Naive B cell (primary cell): ENCODE measurements at places on chromosomes 13 and 19. TPM values are rescaled to one million over a fixed set of nuclear protein-coding genes. Genes with fewer than 3 reads are reported as not detected.
A peak's percentile ranks its signal among the peaks of the same experiment; 100 is the strongest.

Gene DNASE2
- 55.8 TPM for polyA plus RNA-seq

Gene HRC
- not detected for polyA plus RNA-seq

Gene PEG3
- not detected for polyA plus RNA-seq

Gene CYP4F2
- not detected for polyA plus RNA-seq

DNA sequence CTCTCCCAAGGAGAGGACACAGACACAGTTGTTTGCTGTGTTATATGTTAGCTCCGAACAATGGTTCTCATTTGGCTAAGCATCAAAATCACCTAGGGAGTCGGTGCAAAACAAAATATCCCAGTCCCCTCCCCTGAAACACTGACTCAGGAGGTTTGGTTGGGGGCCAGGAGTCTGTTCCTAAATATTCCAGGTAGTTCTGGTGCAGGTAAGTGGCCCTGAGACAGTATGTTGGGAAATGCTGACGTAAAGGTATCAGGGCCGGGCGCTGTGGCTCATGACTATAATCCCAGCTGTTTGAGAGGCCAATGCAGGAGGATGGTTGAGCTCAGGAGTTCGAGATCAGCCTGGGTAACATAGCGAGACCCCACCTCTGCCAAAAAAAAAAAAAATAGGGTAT, 2.3 kb upstream of the MAP2K7 start:
- DNase-seq: no peak

DNA sequence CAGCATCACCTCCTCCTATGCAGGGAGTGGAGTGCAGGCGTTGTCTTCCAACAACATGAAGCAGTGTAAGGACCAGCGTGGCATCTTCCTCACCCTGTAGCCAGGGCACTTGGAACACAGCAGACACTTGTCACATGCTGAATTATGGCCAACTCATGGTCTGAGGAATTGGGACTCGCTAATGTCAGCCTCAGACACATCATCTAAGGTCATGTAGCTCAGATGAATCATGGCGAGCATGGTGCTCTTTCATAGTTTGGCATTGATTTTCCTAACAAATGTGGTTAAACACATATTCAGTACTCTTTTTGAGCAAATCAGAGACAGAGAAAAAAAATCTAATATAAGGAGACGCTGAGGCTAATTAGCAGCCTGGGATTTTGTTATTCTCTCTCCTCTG, 99.6 kb upstream of the SGCG start:
- no peak for DNase-seq

DNA sequence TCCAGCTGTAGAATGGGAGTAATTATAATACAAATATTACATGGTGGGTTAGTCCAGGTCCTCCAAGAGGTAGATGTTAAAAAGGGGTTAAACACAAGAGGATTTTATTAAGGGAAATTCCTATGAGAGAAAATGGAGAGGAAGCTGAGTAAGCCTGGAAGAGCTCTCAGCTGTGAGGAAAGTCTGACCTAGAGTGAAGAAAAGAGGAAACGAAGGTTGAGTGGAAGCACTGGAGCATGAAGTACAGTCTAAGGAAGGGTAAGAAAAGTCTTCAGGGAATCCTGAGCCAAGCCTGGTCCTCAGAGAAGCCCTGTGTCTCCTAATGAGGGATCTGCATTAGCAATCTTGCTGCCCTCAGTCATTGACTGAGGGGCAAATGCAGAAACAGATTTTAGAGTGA, 506.2 kb downstream of the GPC5 start:
- DNase-seq: no peak

DNA sequence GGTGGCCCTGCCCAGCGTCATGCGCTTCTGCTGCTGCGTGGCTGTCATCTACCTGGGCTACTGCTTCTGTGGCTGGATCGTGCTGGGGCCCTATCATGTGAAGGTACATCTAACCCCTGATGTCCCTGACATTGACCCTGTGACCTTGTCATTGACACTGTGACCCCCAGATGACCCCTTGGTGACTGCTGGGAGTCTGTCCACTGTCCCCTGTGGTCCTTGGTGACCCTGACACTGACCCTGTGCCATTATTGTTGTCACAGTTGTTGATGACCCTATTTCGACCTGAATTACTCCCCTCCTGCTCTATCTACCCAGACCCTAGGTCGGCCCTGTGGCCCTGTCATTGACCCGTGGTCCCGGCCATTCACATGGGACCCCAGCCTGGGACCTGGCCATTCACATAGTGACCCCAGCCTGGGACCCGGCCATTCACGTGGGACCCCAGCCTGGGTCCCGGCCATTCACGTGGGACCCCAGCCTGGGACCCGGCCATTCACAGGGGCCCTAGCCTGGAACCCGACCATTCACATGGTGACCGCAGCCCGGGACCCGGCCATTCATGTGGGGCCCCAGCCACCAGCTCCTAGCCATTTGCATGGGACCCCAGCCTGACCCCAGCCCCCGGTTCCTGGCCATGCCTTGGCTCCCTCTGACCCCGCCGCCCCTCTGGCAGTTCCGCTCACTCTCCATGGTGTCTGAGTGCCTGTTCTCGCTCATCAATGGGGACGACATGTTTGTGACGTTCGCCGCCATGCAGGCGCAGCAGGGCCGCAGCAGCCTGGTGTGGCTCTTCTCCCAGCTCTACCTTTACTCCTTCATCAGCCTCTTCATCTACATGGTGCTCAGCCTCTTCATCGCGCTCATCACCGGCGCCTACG, 5.7 kb upstream of the PNPLA6 start:
- DNase-seq: no peak

DNA sequence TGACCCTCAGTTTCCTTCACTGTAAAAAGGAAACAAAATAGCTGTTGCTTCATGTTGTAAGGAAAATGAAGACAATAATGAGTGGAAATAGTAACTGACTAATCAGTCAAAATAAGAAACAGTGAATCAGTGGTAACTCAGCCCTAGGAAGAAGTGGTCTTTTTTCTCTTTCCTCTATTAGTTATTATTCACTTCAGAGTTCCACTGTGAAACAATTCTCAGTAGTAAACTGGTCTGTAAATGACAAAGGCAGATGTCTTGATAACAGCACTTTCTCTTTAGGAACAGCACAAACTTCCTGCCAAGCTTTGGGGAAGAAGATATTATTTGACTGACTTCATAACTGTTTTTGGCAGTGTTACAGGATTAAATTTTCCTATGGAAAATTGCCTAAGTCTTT, 600.5 kb upstream of the KLHL1 start:
- no peak for DNase-seq

GRCh38 chr19:54188215-54188871, 1.0 kb downstream of the MBOAT7 start:
- DNase-seq: no peak

- DNase-seq: peak; percentile 66
These were observed at the start of gene CEACAM21 for GRCh38 chr19:41575998-41576397. TSS of gene CEACAM21 (plus strand) at chr19:41576166. CDS start at chr19:41576275, 109 bp downstream.

DNA sequence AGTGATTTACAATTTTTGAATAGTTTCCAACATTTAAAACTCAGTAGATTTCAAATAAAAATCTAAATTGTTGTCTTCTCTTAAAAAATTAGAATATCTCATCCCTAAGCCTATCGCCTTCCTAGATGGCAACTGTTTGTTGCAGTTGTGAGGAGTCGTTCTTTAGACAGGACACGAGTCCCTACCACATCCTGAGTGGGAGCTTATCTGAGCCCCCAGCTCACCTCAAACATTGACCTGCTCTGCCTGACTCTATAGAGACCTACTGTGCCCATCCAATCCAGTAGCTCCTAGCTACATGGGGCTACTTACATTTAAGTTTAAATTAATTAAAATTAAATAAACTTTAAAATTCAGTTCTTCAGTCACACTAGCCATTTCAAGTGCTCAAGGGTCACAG, 434.7 kb downstream of the FOXO1 start:
- DNase-seq: no peak

DNA sequence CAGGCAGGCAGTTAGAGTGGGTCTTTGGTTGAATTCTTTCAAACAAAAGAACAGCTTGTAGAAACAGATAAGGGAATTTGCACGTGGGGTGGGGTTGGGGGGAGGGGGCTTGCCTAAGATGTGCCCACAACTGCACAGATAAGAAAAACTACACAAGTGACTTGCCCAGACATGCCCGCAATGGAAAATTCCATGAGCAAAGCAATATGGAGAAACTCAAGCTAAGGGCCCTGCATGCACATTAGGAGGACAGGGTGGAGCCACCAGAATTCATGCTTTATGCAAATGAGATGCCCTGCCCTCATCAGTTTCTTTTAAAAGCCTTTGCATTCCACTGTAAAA, 755.6 kb upstream of the MIR17HG start:
- DNase-seq: no peak

GRCh38 chr13:28492569-28493367, 2.2 kb downstream of the FLT1 start:
- peak; percentile 10 for DNase-seq

DNA sequence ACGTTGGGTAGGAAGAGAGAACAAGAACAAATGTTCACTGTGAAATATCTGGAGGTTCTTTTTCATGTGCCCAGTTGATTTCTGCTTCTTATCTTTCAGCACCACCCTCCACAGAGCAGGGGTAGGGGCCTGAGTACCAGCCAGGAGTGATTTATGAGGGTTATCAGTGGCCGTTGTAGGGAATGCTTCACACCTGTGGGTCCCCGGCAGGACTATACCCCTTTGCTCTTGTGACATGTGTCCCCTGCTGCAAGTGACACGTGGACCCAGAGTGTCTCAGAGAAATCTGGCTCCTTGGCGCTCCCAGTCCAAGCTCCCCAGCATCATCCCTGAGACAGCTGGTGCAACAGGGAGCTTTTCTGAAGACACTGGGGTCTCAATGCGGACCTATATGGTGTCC, 29.7 kb downstream of the SIAH3 start:
- no peak for DNase-seq

DNA sequence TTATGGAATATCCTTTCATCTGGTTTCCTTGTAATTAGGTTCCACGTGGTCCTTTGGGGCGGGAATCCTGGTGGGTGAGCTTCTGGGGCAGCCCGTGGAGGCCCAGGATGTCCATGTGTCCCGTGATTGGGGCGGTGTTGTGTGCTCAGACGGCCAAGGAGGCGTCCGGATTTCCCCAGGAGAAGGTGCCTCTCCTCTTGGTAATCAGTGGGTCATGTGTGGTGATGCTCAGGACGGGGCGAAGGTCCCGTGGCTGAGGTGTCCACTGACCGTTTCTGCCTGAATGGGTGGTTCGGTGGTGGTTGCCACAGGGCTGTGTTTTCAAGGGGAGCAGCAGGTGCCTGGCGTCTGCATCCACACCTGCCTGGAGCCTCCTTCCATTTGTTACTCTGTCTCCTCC, 52.2 kb upstream of the F7 start:
- DNase-seq: no peak

DNA sequence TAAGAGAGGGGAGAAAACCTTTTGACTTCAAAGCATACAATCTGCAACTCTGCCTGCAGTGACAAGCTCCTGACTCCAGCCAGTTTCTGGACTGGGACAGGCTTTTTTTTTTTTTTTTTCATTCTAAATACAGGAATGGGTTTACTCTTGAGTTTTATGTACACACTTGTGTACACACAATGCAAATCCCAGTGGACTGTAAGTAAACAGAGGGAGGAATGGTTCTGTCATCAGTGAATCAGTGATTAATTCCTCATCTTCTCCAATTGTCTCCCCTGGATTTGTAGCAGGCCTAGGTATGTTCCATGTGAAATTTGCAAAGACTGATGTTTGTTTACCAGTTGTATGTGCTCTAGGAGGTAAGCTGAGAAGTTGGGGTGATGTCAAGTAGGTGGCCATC, 184.8 kb downstream of the SHISA2 start:
- DNase-seq: no peak

GRCh38 chr19:1236576-1236975, 1.2 kb downstream of the CBARP start:
- no peak for DNase-seq

DNA sequence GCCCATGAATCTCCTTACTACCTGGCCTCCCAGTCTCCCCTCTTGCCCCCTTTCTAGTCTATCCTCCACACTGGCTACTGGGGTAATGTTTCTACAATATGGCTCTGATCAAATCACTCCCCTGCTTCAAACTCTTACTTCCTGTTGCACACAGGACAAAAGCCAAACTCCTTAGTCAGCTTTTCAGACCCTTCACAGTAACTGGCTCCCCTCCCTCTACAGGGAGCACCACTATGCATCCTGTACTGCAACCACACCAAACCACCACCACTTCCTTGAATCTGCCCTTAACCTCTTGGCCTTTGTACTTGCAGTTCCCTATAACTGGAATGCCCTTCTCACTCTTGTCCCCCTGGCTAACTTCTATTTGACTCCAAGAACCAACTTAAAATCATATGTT, 32.2 kb downstream of the DEDD2 start:
- no peak for DNase-seq

- DNase-seq: peak; percentile 98
These were observed 1.4 kb upstream of the CD37 start for GRCh38 chr19:49333811-49334288.

GRCh38 chr13:33751151-33751550, 66.8 kb upstream of the RFC3 start:
- DNase-seq: no peak

- no peak for DNase-seq
These were observed 833.9 kb downstream of the SLITRK1 start for GRCh38 chr13:83048419-83048818.

- no peak for DNase-seq
These were observed 18.0 kb downstream of the ZNF574 start for GRCh38 chr19:42093926-42094325.

DNA sequence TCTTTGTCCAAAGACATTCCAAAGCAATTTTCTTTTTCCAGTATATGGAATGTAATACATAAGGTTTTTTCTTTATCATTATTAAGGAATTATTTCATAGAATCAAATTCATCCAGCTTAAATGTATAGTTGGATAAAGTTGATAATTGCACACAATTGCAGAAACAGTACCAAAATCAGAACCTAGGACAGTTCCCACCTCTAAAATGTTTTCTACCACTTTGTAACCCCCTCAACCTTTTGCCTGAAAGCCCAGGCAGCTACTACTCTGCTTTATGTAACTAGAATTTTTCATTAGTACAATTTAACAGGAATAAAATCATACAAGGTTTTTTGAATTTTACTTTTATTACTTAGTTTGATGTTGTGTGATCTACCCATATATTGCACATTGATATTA, 98.0 kb downstream of the PRR20E start:
- DNase-seq: no peak
